AG10803 (cell line): ENCODE measurements at places on chromosomes 4 and X.

GRCh38 chrX:128717635-128718578, 665.7 kb upstream of the ACTRT1 start:
- no peak for DNase-seq

- DNase-seq: peak; percentile 44
Observed at GRCh38 chr4:99885063-99885664, 9.1 kb downstream of the LAMTOR3 start.

DNA sequence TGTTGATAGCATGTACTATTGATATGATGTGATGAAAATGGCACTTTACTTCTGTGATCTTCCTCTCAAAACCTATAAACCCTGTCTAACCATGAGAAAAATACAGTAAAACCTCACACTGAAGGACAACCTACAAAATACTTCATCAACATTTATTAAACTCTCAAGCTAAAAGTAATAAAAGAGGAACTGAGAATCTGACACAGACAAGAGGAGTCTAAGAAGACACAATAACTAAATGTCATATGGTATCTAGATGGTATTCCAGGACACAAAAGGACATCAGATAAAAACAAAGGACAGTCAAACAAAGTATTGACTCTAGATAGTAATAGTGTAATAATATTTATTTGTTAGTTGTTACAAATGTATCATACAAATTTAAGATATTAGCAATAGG, 655.3 kb downstream of the SH3BGRL start:
- no peak for DNase-seq

DNA sequence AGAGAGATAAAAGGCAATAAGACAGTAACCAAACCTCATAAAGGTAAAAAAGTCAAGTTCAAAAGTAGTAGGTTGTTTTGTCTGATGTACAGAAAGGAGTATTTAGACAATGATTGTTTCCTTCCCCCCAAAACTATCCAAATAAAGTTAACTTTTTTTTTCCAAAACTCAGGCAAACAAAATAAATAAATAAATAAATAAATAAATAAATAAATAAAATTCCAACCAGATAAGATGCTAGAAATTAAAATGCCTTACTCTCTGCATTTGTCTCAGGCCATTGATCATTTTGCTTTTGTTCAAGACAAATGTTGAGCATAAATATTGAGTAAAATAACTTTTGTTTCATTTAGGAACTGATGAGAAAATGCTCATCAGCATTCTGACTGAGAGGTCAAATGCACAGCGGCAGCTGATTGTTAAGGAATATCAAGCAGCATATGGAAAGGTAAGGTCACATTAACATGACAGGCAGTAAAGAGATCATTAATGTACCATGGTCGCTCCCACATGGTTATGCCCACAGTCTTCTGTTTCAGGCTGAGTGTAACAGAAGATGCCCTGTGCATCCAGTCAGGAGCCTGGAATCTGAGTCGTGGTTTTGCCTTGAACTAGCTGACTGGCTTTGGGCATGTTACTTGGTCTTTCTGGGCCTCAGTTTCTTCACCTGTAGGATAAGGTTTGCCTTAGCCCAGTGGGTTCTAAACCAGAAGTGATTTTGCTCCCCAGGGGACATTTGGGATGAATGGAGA, 27.3 kb downstream of the ANXA3 start:
- DNase-seq: no peak

- peak; percentile 42 for DNase-seq
Observed at GRCh38 chrX:100994352-100995281, 25.1 kb downstream of the ARL13A start.

GRCh38 chr4:94221916-94222315, 14.3 kb downstream of the SMARCAD1 start:
- no peak for DNase-seq

GRCh38 chrX:129659141-129659540, 4.4 kb upstream of the APLN start:
- DNase-seq: no peak

DNA sequence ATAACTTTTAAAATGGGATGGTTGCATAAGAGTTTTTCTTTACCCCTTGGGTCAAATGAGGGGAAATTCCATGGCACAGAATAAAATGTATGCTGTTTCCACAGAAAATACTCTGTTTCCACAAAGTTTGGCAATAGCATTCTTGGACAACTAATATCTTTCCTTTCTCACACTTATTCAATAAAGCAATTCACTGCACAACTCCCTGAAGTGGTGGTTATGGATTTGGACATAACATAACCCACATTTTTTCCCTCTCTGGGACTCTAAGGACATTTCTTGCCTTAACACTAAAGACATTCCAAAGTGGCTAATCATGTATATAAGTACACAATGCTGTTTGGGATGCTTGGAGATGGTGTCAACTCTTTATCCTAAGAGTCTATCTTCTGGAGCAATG, 51.7 kb upstream of the GPM6B start:
- peak; percentile 80 for DNase-seq

DNA sequence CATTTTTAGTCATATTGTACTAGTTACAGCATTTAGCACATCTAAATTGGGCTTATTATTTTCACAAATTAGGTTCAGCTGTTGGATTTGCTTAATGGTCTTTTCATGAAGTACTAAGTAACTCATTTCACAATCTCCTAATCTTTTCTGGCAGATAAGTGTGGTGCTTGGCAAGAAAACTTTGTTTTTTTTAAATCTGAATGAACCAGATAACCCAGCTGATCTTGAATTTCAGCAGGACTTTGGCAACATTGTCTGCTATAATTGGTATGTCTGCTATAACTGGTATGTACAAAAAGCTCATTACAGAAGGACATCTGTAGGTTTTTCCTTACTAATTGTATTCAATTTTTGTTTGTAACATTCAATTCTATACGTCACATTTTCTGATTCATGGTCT, 22.7 kb downstream of the WDR19 start:
- DNase-seq: peak; percentile 22

- peak; percentile 12 for DNase-seq
Observed at GRCh38 chrX:84187533-84188319, at the start of gene RPS6KA6. Gene RPS6KA6 (minus strand): TSS chrX:84188199. CDS start chrX:84187899, 300 bp downstream.

GRCh38 chr4:7418131-7418943, 16.4 kb downstream of the PSAPL1 start:
- DNase-seq: no peak

DNA sequence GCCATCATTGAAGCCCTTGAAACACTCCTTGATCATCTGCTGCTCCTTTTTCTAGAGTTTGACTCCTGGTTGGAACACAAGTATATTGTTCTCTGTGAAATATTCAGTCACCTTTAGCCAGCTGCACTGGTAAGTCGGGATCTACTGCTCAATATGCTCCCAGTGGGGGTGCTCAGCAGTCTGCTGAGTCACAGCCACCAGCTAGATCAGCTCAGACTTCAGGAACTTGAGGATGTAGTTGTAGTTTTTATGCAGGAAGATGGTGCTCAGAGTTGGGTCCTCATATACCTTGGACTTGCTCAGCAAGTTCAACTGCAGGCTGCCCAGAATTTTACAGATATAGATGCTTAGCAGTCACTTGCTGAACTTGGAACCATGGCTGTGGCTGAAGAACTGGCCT, 202.5 kb upstream of the RPL34 start:
- DNase-seq: no peak

DNA sequence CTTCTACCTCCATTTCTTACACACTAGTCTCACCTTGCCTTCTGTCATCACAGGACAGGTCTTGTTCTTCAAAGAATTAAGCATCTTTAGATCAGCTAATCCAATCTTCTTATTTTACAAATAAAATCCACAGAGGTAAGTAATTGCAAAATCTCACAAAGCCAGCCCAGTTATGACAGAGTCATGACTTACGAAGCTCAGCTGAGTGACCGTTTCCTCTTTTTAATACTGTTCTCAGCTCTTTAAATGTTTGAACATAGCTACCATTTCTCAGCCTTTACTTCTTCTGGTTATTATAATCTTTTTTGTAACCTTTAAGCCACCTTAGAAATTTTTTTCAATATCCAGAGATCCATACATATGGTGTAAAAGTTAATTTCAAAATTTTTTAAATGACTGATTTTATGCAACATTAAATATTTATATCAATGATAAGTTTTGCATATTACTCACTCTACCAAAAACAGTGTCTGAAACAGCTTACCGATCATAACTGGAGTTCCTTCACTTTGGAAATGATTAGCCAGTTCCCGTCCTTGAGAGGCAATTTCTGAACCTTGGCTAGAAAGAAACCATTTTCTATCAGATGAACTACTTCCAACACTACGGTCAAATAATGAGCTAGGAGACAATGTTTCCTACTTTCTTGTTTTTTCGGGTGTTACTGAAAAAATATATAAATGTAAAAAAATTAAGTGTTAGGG, 8.8 kb downstream of the ANKRD37 start:
- DNase-seq: no peak

DNA sequence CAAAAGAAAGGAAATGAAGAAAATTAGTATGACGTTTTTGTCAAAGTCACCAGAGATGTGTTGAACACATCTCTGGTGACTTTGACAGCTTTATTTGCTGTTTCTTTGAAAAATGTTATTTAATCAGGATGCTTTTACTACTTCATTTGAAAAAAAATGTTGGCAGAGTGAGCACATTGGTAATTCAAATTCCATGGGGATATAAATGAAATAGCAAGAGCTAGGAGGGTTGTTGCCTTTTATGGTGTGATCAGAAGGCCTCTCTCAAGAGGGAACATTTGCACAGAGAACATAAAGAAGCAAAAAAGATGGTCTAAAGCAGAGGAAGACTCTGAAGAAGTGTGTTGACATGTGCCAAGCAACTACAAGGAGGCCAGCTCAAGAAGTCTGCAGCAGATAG, 46.6 kb upstream of the CXCL8 start:
- no peak for DNase-seq

DNA sequence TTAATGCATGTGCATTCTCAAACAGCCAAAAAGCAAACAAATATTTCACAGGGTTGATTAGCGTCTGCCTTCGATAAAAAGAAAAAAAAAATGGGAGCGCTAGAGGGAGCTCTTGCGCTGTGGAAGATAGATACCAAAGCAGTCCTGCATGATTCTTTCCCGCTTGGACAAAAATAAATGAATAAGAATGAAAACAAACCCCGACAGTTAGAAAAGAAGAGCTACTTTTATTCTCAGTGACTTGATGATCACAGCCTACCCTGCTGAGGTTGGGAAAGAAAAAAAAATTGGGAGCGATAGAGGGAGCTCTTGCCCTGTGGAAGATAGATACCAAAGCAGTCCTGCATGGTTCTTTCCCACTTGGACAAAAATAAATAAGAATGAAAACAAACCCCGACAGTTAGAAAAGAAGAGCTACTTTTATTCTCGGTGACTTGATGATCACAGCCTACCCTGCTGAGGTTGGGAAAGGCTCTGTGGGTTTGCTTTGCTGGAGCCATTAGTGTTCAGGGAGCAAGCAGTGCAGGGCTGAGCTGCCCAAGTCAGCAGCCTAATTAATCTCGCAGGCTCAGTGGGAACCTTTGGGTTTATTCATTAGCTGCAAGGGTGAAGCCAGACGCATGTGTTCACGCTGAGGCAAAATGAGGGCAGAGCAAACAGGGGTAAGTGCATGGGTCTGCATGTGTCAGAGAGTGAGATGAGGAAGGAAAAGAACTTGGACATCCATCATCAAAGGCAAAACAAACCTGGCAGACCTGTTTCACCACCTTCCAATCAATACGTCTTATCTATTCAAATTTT, 249.3 kb upstream of the PRKX start:
- no peak for DNase-seq

- peak; percentile 54 for DNase-seq
Observed at GRCh38 chr4:164536814-164537213, 217.1 kb upstream of the SMIM31 start.

DNA sequence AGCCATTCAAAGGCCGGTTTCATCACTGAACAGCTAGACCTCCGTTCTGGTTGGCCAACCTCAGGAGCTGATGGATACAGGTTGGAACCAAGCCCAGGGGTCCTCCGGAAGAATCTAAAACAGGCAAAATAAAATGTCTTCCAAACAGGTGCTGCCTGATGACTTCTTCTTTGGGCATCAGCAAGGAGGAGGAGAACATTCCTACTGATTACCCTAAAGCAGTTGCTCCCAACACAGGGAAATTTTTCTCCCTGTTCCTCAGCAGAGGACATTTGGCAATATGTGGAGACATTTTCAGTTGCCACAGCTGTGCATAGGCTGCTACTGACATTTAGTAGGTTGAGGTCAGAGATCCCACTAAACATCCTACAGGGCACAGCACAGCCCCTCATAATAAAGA, 319.3 kb upstream of the PPARGC1A start:
- peak; percentile 4 for DNase-seq

- no peak for DNase-seq
Observed at GRCh38 chrX:10753116-10753515, 132.7 kb upstream of the MID1 start.

DNA sequence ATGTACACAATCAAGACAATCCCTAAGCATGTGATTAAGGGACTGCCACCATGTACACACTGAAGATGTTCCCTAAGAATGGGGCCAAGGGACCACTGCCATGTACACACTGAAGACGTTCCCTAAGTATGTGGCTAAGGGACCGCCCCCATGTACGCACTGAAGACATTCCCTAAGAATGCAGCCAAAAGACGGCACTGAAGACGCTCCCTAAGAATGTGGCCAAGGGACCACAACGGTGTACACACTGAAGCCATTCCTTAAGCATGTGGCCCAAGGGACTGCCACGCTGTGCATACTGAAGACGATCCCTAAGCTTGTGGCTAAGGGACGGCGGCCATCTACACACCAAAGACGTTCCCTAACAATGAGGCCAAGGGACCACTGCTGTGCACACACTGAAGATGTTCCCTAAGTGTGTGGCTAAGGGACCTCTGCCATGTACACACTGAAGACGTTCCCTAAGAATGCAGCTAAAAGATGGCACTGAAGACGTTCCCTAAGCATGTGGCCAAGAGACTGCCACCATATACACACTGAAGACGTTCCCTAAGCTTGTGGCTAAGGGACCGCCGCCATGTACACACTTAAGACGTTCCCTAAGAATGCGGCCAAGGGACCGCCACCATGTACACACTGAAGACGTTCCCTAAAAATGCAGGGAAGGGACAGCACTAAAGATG, 26.4 kb downstream of the DHRSX start:
- no peak for DNase-seq

DNA sequence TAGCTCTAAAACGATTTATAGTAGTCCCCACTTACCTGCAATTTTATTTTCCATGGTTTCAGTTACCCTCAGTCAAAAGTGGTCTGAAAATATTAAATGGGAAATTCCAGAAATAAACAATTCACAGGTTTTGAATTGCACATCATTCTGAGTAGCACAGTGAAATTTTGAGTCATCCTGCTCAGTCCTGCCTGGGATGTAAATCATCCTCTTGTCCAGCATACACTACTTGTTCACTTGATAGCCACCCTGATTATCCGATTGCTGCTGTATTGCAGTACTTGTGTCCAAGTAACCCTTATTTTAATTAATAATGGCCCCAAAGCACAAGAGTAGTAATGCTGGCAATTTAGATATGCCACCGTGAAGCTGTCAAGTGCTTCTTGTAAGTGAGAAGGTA, 23.5 kb upstream of the BDH2 start:
- DNase-seq: no peak

- DNase-seq: no peak
Observed at GRCh38 chr4:183139972-183140570, 41.0 kb downstream of the WWC2 start.
